ENCODE measurements at places on chromosomes 4 and X.

- peak; percentile 26 for DNase-seq
These were observed 515.4 kb upstream of the ATOH1 start for GRCh38 chr4:93313197-93313596.

- DNase-seq = no peak
These were observed 10.8 kb downstream of the APOO start for GRCh38 chrX:23896981-23897380.

DNA sequence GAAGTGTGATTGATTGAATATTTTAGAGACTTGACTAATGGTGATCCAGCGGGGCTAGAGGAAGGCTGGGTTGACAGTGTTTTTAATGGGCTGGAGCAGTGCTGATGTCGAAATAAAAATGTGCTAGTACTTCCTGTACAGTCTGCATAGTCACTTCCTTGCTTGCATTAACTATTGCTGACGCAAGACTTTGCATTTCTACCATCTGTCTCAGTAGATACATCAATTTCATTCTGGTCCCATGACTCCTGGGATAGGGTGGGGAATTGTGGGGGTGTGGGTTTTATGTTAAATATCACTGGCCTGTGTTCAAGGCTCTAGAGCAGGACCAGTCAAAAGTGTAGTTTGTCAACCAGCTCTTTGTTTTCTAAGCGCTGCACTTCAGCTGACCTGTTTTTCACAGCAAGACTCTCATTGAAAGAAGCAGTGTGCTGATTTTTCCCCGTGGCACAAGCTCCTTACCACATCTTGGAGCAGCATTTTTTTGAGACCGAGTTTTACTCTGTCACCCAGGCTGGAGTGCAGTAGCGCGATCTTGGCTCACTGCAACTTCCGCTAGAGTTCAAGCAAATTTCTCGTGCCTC is 35.2 kb upstream of the PHEX start:
- no peak for DNase-seq

GRCh38 chr4:54378461-54378860 is 149.4 kb downstream of the PDGFRA start:
- DNase-seq = no peak

- DNase-seq = peak; percentile 86
These were observed 67.2 kb upstream of the TENM3 start for GRCh38 chr4:182175788-182176519.

- DNase-seq = no peak
These were observed 514.1 kb downstream of the IL15 start for GRCh38 chr4:142150483-142150882.

DNA sequence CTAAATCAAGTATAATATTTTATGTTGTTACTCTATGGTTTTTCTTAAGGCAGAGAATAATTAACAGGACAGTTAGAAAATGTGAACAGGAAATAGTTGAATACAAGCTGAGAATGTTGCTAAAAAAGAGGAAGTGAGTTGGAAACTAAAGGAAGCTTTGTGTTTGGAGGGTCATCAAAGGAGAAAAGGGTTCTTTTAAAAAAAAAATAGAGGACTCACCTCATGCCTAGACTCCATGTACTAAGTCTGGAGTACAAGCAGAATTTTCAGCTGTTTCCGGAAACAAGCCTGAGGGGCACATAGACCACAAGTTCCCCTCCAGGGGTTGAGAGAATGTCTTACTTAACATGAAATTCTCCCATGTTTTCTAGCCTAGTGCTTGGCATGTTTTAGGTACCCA is 20.1 kb upstream of the MAP7D3 start:
- DNase-seq = no peak

DNA sequence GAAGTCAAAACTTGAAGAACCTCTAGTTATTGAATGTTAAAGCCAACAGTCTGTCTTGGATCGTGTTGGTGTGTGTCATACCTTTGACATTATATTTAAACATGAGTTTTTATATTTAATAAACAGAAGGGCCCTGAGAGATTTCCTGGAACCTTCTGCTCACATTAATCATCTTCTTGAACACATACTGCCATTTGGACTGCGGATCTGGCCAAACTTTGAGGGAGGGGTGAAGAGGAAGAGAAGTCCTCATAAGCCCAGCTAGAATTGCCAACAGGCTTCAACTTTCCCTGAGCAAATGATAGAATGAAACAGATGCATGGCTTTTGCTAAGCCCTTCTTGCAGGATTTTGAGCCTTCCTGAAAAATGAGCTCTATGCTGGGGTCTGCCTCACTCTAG is 27.4 kb downstream of the CCKAR start:
- DNase-seq = no peak

GRCh38 chr4:169160825-169161224 is 109.9 kb downstream of the SH3RF1 start:
- no peak for DNase-seq

DNA sequence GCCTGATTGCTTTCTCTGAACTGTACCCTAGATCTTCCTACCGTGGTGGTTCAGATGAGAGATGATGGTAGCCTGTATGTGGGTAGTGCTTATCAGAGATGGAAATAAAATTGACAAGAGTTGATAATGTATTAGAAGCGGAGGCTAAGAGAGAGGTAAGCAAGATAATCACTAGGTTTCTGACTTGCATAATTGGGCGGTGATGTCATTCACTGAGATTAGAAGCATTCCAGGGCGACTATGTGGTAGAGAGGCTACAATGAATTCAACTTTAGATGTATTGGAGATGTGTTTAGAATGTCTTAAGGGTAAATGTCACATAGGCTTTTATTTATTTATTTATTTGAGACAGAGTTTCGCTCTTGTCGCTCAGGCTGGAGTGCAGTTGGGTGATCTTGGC is 415 bp upstream of the TENM3 start:
- DNase-seq = peak; percentile 62

DNA sequence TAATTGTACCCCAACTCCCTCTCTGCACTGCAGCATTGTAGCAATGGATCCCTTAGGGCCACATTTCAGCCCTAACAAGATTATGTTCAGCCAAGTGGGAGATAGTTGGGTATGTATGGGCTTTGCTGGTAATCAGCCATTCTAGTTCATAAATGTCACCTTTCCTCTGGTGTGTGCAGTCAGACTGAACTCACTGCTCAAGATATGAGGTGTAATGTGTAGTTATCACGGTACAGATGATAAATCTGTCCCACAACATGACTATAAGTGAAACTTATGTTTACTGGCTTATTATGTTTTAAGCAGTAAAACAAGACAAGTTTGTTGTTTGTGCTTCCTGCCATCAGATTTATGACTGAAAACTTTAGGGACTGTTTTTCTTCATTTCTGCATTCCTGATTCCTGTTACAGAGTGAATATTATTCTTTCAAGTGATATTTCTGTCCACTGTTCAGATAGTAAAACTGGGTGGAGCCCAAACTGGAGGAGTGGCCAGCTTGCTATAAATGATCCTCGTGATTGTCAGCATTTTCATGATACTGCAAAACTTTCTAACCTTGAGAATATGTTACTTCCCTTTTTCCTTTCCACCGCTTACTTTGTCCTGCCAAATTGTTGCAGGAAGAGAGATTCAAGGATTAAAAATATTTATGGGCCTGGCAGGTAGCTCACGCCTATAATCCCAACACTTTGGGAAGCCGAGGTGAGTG is 44.9 kb downstream of the ANAPC4 start:
- no peak for DNase-seq

- no peak for DNase-seq
These were observed 76.7 kb upstream of the IGSF1 start for GRCh38 chrX:131365766-131366165.

- no peak for DNase-seq
These were observed 10.2 kb downstream of the ARAF start for GRCh38 chrX:47571215-47571614.

DNA sequence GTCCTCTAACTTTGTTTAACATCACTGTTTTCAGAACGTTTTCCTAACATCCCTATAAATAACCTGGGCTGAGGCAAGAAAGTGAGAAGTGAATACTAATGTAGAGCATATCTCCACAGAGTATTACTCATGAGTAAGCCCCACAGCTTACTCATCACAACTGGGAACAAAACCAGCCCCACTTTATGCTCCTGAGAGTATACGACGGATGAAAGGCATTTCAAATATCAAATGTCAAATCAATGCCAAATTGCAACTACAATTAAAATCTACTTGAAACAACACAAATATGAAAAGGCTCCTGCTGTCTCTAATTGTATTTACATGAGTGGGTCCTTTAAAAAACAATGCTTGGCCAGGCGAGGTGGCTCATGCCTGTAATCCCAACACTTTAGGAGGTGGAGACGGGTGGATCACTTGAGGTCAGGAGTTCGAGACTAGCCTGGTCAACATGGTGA is 41.2 kb downstream of the SH3RF1 start:
- peak; percentile 92 for DNase-seq

- DNase-seq = peak; percentile 47
These were observed at the start of gene PRRG1 for GRCh38 chrX:37349221-37350033. Gene PRRG1, plus strand, starts transcription at chrX:37349364. Its CDS starts 56,886 bp downstream, at chrX:37406250.

- no peak for DNase-seq
These were observed 1599.7 kb downstream of the ARAP2 start for GRCh38 chr4:34644579-34645115.

GRCh38 chr4:15164571-15164970 is 162.3 kb downstream of the CPEB2 start:
- DNase-seq = peak; percentile 35

DNA sequence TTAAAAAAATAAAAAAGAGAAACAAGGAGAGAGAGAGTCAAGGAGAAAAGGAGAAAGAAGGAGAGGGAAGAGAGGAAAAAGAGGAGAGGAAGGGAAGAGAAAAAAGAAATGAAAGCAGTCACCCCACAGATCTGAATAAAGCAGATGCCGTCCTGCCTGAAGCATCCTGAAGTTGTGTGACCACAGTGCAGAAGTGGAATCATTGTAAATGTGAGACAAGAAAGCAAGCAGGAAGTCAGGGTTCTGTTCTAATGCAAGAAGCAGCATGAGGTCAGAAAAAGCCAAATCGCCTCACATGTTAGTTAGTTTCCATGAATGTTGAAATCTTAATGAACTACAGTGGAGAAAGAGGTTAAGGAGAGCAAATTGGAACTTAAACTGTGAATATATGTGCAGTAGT is 692.5 kb downstream of the CENPC start:
- no peak for DNase-seq

DNA sequence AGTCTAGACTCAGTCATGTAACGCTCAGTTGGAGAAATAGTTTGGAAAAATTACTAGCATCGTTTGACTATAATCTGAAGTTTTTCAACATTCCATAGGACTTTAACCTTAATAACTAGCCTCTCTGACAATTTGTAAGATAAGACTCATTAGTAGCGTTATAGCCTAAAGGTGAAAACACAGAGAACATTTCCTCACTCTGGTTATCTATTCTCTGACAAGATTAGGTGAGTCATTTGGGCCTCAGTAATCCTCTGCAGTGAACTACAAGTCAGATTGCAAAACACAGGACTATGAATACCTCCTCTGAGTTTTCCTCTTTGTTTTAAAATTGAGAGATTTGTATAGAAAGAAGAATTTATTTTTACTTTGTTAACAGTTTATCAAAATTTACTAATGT is 31.8 kb upstream of the PDLIM5 start:
- peak; percentile 35 for DNase-seq

GRCh38 chr4:132572210-132572609 is 576.9 kb upstream of the PCDH10 start:
- DNase-seq = peak; percentile 22

DNA sequence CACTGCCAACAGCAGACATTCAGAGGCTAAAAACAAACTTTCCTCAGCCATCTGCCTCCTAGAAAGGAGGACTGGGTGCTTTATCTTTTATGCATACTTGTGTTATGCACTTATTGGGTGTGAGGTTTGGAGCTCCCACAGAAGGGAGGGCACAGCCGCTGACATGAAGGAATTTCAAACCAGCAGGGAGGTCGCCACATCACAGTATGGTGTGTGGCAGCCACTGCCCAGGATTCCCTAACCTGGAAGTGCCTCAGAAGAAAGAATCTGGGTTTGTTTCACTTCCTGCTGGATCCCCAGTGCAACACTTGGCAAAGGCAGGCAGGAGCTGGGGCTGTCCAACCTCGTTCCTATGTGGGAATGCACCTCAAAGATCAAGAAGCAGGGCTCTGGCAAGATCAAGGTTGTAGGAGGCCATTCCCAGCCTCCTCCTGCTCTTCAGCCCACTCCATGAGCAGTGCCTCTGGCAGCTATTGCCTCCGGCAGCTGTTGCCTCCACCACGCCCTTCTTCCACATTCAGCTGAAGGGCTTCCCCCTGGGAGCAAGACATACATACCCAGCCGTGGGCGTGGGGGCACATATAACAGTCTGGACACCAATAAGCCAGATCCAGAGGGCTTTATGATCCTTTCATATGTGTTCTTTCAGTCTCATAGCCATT is 109.0 kb upstream of the MAMLD1 start:
- DNase-seq = no peak

DNA sequence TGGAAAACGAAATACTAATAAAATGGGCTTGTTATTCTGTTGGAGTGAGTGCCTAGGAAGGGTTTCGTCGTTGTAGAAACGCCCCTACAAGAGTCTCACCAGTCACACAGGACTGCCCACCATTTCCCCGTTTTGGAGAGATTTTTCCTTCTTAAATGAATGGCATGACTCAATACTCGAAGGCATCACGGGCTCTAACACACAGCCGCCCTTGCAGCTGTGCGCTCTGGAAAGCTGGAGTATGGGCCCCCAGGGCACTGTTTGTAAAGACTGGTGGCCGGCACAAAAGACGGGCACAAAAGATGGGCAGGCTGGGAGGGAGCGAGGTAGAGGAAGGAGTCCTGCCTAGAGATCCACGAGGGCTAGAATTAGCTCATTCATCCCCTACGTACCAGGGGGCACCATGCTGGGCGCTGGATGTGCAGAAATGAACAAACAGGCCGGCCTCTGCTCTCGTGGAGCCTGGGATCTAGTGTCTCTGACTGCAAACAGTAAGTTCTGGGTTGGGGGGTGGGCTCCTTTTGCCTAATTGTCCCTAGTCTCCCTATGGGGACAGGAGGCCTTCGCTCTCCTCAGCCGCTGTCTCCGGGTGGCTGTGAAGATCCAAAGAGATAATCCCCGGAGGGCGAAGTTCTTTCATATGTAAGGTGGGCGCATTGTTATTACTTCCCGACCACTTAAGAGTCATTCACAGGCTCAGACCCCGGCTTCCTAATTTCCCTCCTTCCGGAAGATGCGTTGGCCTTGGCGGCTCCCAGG is 1.0 kb upstream of the SFRP2 start:
- no peak for DNase-seq

DNA sequence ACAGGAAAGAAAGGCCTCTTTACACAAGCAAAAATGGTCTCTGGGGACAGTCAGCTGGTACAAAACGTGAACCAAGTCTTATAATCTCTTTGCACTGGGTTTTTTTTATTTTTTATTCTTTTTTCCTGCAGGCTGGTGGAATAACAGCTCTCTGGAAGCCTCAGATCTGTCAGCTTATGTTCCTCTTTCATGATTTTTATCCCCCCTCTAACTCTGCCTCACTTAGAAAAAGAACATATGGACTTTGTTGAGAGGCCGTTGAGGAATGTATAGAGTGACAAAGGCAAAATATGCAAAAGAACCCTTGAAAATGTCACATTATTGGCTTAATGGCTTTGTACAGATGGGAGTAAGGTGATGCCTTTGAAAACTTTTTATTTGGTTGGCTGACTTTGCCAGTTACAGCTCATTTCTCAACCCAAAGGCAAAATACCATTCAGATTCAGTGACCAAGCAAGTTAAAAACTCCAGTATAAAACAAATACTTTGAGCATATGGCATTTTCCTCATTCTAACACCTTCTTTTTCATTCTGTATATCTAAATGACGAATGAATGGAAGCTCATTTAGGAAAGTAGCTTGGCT is 111.1 kb downstream of the RNF150 start:
- peak; percentile 10 for DNase-seq

Measured in kidney glomerular epithelial cell (primary cell).